Kidney (tissue), 22 donors: ENCODE measurements at places on chromosomes 16 and 17.
A peak's percentile ranks its signal among the peaks of the same experiment; 100 is the strongest.

DNA sequence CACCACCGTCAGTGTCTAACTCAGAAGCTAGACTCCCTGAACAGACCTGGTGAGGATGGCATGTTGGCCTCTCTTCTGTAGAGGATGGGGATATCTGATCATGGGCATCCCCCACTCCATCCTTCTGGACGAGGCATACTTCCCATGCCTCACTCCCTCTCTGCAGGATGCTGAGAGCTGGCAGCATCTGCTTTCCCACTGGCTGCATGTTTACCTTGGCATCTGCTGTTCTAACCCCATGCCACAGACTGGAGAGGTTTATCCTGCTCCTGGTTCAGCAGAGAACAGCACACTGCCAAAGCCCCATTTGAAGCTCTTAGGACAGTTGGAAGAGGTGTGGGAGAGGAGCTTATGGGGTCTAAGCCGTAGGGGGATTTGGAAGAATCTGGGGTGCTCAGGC, 46.0 kb downstream of the YPEL2 start:
- no peak for DNase-seq

GRCh38 chr17:68029512-68030215, 5.9 kb upstream of the KPNA2 start:
- DNase-seq, result no peak

DNA sequence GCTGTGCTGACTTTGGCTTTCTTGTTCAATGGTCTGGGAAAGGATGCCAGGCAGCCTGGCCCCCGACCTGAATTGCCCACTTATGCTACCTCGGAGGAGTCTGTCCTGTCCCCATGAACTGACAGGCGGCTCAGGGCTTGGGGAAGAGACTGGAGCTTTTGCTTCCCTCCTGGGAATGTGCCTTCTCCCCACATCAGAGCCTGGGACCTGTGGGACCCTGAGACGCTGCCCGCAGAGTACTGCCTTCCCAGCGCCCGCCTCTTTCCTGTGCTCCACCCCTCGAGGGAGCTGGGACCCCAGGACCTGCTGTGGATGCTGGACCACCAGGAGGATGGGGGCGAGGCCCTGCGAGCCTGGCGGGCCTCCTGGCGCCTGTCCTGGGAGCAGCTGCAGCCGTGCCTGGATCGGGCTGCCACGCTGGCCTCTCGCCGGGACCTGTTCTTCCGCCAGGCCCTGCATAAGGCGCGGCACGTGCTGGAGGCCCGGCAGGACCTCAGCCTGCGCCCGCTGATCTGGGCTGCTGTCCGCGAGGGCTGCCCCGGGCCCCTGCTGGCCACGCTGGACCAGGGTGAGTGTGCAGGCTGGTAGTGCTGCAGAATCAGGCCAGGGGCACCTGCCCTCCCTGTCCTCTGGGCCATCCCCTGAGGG, 18.5 kb downstream of the FCSK start:
- no peak for DNase-seq

DNA sequence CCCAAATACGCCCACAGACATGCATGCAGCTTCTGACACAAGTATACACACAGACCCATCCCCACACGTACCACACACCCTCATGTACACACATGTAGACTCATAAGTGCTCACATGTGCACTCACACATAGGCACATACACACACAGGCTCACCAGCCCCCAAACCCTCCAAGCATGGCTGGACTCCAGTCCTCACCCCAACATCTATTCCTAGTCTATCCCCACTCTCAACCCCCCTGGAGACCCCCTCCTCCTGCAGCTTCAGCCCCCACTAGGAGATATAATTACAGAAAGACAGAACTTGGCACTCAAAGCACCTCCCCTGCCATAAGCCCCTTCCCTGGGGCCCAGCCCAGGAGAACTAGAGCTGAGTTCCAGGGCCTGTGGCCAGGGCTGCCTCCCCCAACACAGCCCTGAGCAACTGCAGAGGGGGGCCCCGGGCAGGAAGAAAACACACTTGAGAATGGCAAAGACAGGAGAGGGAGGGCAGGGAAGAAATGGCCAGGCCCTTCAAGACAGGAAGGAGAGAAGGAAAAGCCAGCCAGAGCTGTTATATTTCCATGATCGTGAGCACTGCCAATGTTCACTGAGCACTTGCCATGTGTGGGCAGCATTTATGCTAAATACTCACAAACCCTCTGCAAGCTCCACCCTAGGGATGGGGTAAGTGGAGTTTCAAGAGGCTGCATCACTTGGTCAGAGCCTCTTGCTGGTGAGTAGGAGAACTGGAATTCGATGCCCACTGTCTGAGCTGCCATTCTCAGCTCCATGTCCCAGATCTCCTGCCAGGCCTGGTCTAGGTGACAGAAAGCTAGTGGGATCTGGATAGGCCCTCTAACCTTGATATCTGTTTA, 224.5 kb downstream of the ZNF423 start:
- peak; percentile 40 for DNase-seq

GRCh38 chr17:73320601-73321264, 8.9 kb upstream of the CDC42EP4 start:
- peak; percentile 56 for DNase-seq

- no peak for DNase-seq
Measured at GRCh38 chr17:79939755-79940458, 95.8 kb downstream of the TBC1D16 start.

- DNase-seq, result peak; percentile 49
Measured at GRCh38 chr17:63919311-63919723, 678 bp upstream of the GH1 start.

- DNase-seq, result no peak
Measured at GRCh38 chr17:55278173-55278961, 13.6 kb downstream of the HLF start.

DNA sequence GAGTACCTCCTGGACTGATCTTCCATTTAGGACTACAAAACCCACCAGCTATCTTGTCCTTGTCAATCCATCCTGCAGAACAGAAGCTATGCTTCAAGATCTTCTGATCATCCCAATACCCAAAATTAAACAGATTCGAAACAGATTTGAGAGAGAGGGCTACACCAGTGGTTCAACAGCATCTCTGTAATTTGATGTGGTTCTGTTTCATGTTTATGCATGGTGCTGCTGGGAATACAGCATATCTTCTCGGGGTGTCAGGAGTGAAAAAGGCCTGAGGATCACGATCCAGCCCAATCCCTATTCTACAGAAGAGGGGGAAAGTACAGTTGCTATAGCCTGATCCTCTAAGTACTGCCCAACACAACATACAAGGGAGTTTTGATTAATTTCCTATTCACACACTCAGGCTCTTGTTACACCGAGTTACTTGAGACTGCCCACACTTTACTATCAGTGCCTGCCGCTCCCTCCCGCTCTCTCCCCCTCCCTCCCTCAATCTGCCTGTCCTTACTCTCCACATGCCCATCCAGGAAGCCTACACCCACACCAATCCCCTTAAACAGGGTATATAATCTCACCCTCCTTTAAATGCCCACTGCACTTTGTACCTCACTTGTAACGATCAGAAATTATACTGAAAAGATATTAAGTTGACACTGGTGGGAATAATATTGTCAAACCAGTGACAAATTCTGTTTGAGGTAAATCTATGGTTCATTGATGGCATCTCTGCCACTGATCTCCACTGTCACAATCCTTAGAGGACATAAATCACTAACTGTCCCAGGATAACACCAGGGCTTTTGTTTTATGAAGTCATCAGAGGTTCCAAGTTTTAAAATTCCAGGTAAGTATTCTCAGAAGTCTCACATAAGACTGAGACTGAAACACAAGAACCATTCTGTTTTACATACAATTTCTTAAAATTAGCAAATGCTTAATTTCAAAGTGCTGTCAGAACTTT, 89.3 kb upstream of the PLEKHM1 start:
- DNase-seq, result no peak

DNA sequence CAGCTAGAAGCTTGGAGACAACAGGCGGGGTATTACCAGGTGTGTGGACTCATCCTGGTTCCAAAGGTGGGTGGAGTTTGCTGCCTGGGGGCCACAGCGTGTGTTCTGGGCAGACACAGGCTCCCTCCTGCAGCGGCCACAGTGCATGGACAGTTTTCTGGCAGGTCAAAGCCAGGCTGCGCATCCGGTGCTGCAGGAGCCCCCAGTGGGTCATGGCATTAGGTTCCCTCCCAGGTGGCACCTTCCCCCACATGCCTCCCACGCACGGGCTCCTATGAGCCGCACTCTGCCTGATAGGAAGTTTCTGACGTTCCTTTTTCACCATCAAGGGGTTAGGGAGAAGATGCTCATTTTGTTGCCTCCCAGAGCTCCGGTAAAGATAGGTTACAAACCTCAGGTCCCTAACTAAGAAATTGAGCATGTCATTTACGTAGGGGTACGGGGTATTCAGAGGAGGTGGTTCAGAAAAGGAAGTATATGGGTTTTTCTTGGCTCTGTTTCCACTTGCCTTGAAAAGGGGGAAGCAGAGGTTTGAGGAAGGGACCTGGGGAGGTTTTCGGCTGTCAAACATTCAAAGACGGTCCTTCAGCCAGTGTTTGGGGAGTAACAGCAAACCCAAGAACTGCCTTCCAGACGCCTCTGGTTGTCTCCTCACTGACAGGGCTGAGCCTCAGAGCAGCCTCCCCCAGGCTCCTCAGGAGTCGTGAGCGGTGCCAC, 32.7 kb upstream of the NAT9 start:
- no peak for DNase-seq

- DNase-seq, result no peak
Measured at GRCh38 chr16:47983999-47984580, 171.7 kb downstream of the ABCC12 start.

DNA sequence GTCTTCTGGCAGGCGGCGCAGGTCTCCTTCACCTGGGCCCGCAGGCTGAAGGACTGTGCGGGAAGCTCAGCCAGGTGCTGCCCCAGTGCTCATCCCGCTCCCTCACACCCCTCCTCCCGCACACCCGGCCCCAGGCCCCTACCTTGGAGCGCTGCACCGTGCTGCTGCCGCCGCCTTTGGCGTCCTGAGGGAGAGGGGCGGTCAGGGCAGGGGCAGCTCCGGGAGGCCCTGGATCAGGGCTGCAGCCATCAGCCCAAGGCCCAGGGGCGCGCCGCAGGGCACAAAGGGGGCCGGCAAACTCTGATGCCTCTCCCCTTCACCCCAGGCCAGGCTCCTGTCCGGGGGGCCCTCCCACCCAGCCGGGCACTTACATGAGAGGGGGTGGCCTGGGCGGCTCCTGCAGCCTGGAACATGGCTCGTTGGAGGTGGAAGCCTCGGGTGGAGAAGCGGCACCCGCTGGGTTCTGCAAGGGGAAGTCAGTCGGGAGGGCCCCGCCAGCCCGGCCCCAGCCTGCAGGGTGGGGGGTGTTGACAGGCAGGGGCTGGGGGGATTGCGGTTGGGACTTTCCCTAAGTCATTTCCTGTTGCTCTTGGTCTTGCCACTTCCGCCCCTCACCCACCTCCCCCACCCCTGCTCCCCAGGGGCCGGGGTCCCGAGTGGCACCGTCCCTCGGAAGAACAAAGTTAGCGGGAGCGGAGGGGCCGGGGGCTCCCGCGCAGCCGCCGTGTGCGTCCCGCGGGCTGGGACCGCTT, 863 bp downstream of the LIMD2 start:
- DNase-seq, result peak; percentile 72

GRCh38 chr16:4723071-4723767, 10.9 kb downstream of the ANKS3 start:
- no peak for DNase-seq

DNA sequence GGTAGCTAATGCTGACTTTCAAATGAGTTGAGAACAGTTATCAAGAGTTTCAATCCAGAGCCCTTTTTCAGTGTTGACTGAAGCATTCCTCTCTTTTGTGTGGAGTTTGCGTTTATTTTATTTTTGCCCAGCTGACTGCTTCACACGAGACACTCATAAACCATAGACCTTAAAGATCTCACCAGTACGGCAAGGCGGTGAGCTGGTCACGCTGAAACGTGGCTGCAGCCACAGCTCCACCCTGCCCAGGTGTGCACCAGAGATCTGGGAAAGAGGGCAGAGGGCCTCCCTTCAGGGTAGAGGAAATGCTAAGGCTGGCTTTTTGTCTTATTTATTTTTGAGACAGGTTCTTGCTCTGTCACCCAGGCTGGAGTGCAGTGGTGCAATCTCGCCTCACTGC, 112.2 kb downstream of the AATF start:
- no peak for DNase-seq

DNA sequence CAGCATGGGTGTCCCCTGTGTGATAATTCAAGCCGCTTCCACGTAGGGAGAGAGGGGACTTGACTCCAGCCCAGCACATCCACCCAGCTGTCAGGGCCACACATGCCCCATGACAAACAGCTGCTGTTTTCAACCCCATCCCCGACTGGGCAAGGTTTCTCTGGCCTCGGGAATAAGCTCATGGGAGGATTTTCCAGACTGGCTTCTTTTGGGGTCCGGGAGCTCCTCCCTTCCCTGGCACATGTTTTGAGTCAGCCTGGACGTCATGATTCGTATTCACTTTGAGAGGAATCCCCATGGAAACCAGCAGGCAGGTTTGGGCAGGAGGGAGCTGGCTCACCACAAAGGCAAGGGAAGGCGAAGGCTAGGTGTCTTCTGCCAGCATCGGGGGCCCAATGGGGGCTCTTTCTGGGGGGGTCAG, 156.4 kb downstream of the CMIP start:
- DNase-seq, result peak; percentile 74

- DNase-seq, result no peak
Measured at GRCh38 chr16:2372684-2373083, 32.2 kb upstream of the ABCA3 start.

DNA sequence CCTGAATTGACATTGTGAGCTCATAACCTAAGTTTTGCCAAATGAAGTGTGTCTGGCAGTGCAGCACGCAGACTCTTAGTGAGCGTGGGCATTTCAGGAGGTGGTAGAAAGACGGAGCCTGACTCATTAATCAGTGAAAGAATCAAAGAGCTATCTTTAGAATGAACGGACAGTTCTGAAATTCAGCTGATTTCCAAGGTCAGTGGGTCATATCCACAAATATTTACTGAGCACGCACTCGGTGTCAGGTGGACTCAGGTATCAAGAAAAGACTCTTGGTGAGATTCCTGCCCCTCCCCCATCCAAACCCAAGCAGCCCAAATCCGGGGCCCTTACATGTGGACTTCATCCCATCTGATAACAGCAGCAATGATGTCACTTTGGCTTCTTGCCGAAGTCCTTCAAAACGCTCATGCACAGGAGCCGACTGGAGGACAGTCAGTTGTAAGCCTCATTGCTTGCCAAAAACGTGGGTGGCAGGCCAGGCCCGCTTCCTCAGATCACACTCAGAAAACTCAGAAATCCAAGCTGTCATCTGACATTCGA, 185.8 kb downstream of the HS3ST3A1 start:
- no peak for DNase-seq

DNA sequence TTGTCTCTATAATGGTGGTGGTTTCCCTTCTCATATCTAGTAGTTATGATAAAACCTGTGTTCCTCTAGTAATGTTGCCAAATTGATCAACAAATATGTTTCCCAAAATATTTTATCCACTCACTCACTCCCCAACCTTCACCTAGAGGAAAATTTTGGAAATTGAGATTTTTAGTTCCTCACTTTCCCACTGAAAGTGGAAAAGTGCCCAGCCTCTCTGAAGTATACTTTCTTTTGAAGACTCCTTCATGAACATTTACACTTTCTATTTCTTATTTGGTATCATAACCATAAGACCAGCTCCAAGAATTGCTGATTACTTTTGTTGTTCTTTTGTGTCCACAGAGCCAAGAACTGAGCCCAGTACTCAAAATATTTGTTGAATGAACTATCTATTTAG, 5.1 kb upstream of the CENPV start:
- DNase-seq, result no peak

GRCh38 chr16:23182679-23183542, at the start of gene SCNN1G:
TSS of gene SCNN1G (plus strand) at chr16:23182745. CDS start at chr16:23186272, 3,527 bp downstream.
- DNase-seq, result peak; percentile 55

GRCh38 chr17:19372866-19373504, 5.3 kb upstream of the MAPK7 start:
- DNase-seq, result peak; percentile 6
